ENCODE measurements at places on chromosomes 3 and 15. TPM values are rescaled to one million over a fixed set of nuclear protein-coding genes. Genes with fewer than 3 reads are reported as not detected.

Gene SAMMSON
- not detected for polyA plus RNA-seq

Gene RTP1
- not detected for polyA plus RNA-seq

Gene GLCE
- 13.0 TPM for polyA plus RNA-seq

Gene EPHA3
- polyA plus RNA-seq, result 0.13 TPM

Gene AP3B2
- 0.31 TPM for polyA plus RNA-seq

Gene FSIP1
- polyA plus RNA-seq, result 1.2 TPM

Gene MRPL47
- polyA plus RNA-seq, result 45.1 TPM
